ENCODE measurements at places on chromosomes 7 and 10. TPM values are rescaled to one million over a fixed set of nuclear protein-coding genes. Genes with fewer than 3 reads are reported as not detected.

The TOMM7 gene
- 130 TPM for total RNA-seq

The TDRD1 gene
- total RNA-seq: not detected

The SPDYE2B gene
- total RNA-seq: not detected

The PTPN20 gene
- total RNA-seq: not detected

The GPR146 gene
- 4.9 TPM for total RNA-seq
